ENCODE measurements at places on chromosomes 5 and 9. TPM values are rescaled to one million over a fixed set of nuclear protein-coding genes. Genes with fewer than 3 reads are reported as not detected.

DNA sequence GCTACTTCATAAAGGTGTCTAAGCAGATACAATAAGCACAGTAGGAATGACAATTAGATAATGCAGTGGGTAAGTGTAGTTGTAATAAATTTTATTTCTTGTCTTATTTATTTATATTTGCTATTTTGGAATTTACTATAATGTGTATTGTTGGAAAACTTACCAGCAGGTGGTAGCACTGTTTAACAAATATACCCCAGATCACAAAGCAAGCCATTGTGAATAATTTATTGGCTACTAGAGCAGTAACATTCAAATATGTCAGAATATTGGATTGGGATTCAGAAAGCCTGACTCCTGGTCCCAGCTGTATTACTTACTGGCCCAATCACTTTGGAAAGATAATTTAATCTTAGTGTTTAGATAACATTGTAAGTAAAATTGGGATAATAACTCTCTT, 78.0 kb downstream of the ISOC1 start:
- H3K27me3 ChIP-seq = no peaks in the 10 kb centered on the region
- no peaks in the 10 kb centered on the region for H3K36me3 ChIP-seq

- H3K4me3 ChIP-seq = no peak overlapping the region
- no peak overlapping the region for H3K27ac ChIP-seq
- no peak for DNase-seq
- no peaks in the 10 kb centered on the region for H3K27me3 ChIP-seq
These were observed 400.0 kb downstream of the ARRDC3 start for GRCh38 chr5:90983148-90983547.

GRCh38 chr9:125649826-125650225, 57.2 kb downstream of the MAPKAP1 start:
- H3K36me3 ChIP-seq = peaks cover 27% of the 10 kb centered on the region
- no peak for DNase-seq
- H3K27ac ChIP-seq = peak overlapping the region; percentile 86
- H3K27me3 ChIP-seq = no peaks in the 10 kb centered on the region
- peak overlapping the region; percentile 48 for H3K4me3 ChIP-seq

The MSX2 gene
- total RNA-seq = not detected

- H3K4me3 ChIP-seq = no peak overlapping the region
- no peaks in the 10 kb centered on the region for H3K27me3 ChIP-seq
- H3K27ac ChIP-seq = no peak overlapping the region
These were observed 54.3 kb downstream of the CERT1 start for GRCh38 chr5:75457161-75457560.

The EQTN gene
- not detected for total RNA-seq

DNA sequence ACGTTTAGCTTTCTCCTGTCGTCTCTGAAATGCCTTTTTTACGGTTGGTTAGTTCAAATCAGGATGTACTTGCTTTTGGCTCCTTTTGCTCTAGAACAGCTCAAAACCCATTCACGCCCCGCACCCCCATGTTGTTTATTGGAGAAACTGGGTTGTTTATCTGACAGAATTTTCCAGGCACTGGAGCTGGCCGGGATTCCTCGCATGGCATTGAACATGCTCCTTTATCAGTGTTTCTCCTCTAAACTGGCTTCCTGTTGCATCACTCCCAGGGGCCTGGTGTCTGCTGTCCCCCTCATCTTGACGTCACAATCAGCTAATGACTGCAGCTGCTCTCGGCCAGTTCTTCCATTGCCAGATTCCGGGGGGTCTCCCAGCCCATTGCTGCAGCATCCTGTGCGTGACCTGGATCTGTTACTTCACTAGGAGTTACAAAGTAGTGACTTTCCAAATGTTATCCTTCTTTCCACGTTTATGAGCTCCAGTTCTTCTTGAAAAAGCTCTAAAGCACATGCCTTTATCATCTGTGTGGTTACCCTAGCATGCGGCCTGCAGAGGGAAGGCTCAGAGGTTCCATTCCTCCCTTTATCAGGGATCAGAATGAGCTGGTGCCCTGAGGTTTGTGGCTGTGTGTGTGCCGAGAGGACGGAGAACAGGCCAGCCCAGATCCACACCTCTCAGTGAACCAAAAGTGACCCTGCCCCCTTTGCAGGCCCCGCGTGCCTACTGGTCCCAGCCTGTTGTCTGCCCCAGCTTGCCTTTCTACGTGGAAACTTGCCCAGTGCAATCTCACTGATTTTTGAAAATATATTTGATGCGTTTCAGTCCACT, 27.5 kb downstream of the FAM163B start:
- DNase-seq = no peak
- H3K4me3 ChIP-seq = no peak overlapping the region
- H3K4me1 ChIP-seq = no peaks in the 10 kb centered on the region
- no peaks in the 10 kb centered on the region for H3K36me3 ChIP-seq
- H3K27ac ChIP-seq = no peak overlapping the region

DNA sequence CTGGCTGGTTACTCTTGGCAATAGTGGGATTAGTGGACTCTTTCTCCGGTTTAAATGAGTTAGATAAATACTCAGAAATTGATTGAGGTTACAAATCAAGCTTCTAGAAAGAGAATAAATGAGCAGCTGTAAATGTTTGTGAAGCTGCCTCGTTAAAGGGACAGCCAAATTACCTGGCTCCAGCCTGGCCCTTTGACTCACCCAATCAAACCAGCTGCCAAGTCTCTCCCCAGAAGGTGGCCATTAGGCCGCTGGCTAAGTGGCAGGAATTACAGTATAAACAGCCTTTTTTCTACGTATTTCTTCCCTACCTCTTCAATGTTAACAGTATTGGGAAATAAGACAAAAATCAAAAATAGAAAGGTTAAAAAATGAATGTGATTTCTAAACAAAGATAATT, 46.0 kb upstream of the SRFBP1 start:
- H3K27ac ChIP-seq = no peak overlapping the region
- no peak overlapping the region for H3K4me3 ChIP-seq
- DNase-seq = no peak
- H3K36me3 ChIP-seq = no peaks in the 10 kb centered on the region
